Activated T-cell treated with anti-CD3 and anti-CD28 coated beads, Interleukin-2, amount 50 U/mL, for 1 hour (primary cell): ENCODE measurements at places on chromosomes 2 and 18.

DNA sequence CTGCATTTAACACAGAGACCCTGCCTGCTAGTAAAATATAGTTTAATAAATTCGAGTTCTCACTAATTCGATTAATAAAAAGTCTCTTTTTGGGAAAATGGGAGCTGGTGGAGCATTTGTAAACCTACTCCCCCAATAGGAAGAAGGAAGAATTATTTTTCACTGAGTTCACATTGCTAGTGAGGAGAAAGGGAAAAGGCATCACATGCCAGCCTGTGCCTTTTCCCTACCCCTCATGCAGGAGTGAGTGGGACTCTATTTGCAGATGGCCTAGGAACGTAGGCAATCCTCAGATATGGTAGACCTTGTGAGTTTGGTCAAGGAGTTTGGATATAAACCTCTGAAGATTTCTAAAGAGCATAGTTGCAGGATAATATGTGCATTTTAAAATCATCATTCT, 218.4 kb upstream of the TRIB2 start:
- DNase-seq: no peak

- DNase-seq: no peak
Observed at GRCh38 chr2:181589779-181590178, 67.1 kb downstream of the CERKL start.

DNA sequence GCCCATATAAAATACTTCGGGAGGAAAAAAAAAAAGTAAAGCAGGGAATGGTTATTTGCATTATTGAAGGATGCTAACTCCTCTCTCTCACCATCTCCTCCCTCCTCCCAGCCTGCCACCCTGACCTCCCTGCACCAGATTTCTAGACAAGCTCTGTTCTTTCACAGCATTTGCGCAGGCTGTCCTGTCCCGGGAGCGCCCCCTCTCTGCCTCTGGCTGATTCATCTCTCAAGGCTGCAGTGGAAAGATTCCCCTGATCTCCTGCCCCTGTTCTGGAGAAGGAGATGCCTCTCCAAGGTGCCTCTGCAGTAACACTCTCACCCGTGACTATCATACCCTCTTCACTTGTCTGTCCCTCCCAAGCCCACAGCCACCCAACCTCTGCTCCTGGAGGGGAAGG, 38.5 kb downstream of the COL4A4 start:
- no peak for DNase-seq

- DNase-seq: no peak
Observed at GRCh38 chr2:239139101-239139500, 261.7 kb downstream of the HDAC4 start.

DNA sequence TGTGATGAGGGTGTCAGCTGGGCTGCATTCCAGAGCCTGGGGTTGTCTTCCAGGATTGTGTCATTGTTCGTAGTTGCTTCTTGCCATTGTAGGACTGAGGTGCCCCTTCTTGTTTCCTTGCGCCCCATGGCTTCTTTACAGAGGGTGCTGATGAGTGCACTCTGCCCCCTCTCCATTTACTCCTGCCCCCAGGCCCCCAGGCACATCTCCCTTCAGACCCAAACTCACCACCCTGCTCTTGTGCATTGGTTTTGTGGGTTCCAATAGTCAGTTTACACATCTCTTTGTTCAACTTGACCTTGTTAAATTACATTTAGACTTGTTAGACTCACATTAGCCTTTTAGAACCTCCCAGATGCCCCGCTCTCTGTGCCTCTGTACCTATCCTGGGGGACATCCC, 33.1 kb downstream of the HJURP start:
- no peak for DNase-seq

GRCh38 chr2:9753665-9754531, 89.4 kb upstream of the TAF1B start:
- DNase-seq: peak; percentile 56

- no peak for DNase-seq
Observed at GRCh38 chr18:77087393-77088141, 45.0 kb downstream of the MBP start.

GRCh38 chr2:30147196-30147714, 448 bp downstream of the YPEL5 start:
- DNase-seq: no peak

DNA sequence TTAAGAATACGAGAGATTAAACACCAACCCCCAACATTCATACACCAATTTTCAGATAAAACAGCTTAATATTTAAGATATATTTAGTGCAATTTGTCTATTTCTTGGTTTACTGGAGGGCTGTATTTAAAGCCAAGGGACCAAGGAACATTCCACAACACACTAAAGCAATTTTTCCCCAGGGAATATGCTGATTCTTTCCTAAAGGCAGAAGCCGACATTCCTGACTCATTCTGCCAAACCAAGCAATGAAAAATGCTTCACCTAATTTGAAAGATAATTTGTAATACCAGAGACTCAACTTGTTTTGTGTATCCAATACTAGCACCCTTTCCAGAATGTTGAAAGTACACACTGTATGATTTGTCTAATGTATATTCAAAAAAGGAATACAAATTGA, 1267.6 kb upstream of the PIK3C3 start:
- no peak for DNase-seq

DNA sequence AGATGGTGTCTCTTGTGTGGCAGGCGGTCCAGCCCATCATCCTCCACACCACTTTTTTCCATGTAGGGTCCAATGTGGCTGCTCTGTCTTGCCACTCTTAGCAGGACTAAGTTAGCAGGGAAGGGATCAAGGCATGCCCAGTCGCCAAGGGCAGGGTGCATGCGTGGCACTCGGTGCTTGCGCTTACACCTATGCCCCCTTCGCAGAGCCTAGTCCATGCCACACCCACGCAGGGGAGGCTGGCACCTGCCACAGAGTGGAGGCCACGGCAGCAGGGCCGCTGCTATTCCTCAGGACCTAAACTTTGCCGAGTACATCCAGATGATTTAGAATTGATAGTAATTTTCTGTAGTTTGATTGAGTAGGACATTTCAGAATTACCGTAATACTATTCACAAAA, 59.5 kb downstream of the RALBP1 start:
- DNase-seq: no peak

- no peak for DNase-seq
Observed at GRCh38 chr2:124580263-124580662, 555.2 kb downstream of the CNTNAP5 start.

- no peak for DNase-seq
Observed at GRCh38 chr2:112829961-112830681, 6.5 kb downstream of the IL1B start.

- no peak for DNase-seq
Observed at GRCh38 chr18:61727241-61728193, 165.3 kb downstream of the RNF152 start.

DNA sequence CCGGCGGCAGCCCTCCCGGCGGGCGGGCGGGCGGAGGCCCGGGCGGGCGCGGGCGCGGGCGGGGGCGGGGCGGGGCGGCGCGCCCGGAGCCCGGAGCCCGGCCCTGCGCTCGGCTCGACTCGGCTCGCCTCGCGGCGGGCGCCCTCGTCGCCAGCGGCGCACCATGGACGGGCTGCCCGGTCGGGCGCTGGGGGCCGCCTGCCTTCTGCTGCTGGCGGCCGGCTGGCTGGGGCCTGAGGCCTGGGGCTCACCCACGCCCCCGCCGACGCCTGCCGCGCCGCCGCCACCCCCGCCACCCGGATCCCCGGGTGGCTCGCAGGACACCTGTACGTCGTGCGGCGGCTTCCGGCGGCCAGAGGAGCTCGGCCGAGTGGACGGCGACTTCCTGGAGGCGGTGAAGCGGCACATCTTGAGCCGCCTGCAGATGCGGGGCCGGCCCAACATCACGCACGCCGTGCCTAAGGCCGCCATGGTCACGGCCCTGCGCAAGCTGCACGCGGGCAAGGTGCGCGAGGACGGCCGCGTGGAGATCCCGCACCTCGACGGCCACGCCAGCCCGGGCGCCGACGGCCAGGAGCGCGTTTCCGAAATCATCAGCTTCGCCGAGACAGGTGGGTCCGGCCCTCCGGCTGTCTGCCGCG, at the start of gene INHBB:
INHBB (plus strand) TSS at position 111 of the 641 bp plus-strand sequence; CDS start at position 164, 53 bp downstream.
- peak; percentile 22 for DNase-seq

GRCh38 chr2:240644171-240644651, 18.9 kb downstream of the GPR35 start:
- no peak for DNase-seq

DNA sequence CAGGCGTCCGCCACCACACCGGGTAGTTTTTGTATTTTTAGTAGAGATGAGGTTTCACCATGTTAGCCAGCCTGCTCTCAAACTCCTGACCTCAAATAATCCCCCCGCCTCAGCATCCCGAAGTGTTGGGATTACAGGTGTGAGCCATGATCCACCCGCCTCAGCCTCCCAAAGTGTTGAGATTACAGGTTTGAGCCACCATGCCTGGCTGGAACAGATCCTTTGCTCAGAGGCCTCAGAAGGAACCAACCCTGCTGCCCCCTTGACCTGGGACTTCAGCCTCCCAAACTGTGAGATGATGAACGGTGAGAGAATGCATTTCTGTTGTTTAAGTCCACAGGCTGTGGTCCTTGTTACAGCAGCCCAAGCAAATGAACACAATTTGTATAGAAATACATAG, 67.0 kb downstream of the NCAPH start:
- DNase-seq: no peak

DNA sequence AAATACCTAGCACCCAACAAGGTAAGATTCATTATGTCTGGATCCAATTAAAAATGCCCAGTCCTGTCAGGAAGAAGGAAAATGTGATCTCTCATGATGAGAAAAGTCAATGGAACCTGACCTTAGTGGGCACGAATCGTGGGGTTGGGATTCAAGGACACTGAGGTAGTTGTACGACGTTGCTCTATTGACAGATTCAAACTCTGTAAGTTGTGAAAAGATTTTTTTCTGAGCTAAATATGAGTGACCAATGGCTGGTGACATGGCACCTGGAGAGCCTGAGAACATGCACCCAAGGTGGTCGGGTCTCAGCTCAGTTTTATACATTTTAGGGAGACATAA, 148.2 kb downstream of the NDUFA10 start:
- DNase-seq: no peak

DNA sequence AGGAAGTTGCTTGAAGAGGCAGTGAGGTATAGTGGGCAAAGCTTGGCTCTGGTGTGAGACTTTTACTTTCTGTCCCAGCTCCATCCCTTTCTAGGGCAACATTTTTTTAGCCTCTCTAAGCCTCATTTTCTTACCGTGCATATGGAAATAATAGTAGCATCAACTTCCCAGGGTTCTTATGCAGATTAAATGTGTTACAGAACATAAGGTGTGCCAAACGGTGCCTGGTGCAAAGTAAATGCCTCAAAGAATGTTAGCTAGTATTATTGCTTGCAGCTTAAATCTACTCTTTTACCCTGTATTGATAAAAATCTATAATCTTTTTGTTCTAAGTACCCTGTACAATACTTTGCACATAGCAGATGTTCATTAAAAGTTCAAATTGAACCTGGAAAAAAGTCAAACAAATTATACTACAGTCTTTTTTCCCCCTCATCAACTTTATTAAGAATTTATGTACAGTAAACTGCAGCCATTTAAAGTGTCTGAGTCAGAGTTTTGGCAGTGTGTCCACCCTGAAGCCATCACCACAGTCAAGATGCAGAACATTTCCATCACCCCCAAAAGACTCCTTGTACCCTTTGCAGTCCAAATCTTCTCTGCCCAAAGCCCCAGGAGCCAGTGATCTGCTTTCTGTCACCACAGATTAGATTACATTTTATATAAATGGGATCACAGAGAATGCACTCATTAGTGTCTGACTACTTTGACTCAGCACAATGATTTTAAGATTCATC, 10.6 kb downstream of the MAPRE2 start:
- no peak for DNase-seq

DNA sequence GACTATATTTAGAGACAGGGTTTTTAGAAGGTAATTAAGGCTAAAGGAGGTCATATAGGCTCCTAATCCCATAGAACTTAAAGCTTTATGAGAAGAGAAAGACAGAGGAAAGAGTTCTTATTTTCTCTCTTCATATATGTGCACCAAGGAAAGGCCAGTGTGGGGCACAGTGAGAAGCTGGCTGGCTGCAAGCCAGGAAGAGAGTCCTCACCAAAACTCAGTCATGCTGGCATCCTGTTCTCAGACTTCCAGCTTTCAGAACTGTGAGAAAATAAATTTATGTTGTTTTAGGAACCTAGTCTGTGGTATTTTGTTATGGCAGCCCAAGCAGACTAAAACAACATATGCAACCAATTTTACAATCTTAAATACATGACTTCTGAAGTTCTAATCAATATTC, 31.5 kb upstream of the ATIC start:
- DNase-seq: no peak
